ENCODE measurements at places on chromosomes 16 and 17.

- DNase-seq: peak; percentile 44
Observed at GRCh38 chr17:64938925-64939474, 19.7 kb upstream of the LRRC37A3 start.

GRCh38 chr17:45414990-45415881 is 17.4 kb downstream of the ARHGAP27 start:
- no peak for DNase-seq

DNA sequence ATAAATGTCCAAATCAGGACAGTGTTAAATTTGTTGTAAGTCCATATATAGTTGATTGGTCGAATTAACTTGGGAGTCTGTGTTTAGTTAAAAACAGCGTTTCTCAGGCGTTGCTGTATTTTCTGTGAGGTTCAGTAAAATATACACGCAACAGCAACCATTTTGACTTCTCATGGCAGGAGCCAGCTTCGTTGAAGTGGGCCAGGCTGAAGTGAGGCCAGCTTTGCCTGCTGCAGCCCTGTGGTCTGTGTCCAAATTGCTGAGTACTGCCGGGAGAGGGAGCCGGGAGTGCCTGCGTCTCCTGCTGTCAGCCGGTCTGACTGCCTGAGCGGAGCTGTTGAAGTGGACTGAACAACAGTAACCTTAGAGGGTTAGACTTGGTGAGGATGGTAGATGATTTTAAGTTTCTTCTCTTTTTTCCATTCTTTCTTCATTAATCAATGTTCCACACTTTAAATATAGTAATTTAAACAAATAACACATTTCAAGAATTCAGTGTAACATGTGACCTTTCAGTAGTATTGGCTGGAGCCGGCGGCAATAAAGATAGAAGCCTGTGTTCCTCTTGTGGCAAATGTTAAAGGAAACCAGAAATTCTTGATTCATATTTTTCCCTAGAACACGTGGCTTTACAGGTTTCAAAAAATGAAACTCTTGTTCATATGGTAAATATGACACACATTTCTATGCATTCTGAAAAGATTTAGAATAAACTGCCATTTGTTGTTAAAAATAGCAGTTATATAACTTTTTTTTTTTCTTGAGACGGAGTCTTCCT is 37.0 kb upstream of the ZNF750 start:
- no peak for DNase-seq

GRCh38 chr16:81755915-81756614 is 23.0 kb upstream of the PLCG2 start:
- DNase-seq: no peak

DNA sequence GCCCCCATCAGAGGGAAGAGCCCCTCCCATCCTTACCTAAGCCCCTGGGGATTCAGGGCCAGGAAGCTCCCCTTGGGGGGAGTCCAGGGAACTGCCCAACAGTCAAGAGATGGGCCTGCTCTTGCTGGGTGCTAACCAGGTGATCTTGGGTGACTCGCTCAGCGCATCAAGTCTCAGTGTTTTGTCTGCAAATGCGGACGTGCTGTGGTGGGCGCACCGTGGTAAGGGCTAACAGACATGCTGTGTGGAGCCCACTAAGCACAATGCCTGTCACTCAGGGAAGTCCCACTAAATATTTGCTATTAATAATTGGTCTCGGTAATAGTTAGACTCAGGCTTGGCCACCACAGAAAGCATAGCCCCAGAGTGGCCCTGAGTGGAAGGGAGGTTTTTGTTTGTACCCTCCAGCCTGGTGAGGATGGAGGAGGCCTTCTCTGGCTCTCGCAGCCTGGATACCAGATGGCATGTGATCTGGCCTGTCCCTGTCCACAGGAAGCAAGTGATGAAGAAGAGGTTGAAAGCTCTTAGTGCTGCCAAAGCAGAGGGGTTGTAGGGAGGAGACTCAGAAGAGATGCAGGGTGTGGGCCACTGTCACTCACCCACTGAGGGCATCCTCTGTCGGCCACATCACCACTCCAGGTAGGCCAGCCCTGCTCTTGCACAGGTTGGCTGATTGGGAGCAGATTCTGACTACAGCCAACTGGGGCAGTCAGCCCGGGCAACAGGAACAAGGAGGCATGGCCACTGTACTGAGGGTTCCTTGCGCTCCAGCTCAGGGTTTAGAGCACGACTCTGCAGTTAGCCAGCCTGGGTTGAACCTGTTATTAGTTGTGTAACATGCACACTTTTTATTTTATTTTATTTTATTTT is 69.8 kb upstream of the KSR1 start:
- DNase-seq: no peak

DNA sequence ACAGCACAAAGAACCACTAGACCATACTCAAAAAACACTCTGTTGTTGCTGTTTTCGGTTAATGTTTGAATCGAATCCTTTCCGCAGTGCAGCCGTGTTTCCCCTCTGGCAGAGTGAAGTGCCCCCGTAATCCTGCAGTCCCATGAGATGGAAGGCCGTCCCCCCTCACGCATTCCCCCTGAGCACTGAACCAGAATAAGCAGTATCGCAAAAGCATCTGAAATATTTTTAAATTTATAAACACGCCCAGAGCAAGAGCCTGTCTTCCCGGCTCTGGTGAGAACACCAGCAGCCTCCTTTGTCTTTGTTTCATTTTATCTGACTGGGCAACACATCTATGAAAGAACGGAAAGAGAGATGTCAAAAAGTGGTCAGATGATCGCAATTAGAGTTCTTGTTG is 121.0 kb upstream of the ADAMTS18 start:
- no peak for DNase-seq

DNA sequence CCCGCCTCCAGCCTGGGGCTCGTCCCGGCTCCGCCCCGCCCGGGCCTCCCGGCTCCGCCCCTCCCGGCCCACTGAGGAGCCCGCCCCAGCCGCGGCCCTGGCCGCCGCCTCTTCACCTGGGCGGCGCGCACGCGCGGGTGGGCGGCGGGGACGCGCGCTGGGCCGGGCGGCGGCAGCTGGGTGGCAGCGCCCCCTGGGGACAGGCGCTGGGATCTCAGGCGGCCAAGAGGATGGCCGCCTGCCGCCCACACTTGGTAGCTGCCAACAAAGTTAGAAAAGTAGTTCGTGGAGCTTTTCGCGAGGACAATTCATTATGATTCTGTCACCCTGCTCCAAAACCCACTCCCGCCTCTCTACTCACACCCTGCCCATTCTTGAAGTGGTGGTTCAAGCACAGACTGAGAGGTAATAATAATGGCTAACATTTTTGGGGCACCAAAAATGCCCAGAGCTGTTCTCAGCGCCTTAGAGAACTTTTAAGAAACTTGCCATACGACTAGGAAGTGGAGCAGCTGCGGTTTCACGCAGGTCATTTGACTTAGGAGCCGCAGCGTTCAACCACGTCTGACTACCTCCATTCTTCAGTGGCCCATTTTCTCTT is 340 bp upstream of the MYO1D start:
- peak; percentile 90 for DNase-seq

- no peak for DNase-seq
Observed at GRCh38 chr17:32158870-32159585, 16.7 kb downstream of the RHOT1 start.

- no peak for DNase-seq
Observed at GRCh38 chr16:59597269-59597668, 863.2 kb upstream of the GOT2 start.

DNA sequence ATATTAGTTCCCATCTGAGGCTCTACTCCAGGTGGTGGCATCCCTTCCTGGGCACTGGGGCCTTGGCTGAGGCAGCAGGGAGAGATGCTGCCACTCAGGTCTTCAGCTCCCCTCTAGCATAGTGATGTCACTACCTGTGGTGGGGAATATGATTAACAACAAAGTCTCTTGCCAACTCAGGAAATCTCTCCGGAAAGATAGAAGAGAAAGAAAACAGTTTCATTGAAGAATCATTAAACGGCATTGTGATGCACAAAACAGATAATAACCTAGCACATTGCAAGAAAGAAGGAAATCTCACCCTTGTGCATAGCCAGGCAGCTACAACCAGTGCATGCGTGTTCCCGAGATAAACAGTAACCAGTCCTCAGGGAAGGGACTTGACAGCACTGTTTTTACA is 12.2 kb upstream of the ZNF267 start:
- DNase-seq: no peak

- DNase-seq: no peak
Observed at GRCh38 chr17:82678265-82678891, 20.1 kb downstream of the RAB40B start.

DNA sequence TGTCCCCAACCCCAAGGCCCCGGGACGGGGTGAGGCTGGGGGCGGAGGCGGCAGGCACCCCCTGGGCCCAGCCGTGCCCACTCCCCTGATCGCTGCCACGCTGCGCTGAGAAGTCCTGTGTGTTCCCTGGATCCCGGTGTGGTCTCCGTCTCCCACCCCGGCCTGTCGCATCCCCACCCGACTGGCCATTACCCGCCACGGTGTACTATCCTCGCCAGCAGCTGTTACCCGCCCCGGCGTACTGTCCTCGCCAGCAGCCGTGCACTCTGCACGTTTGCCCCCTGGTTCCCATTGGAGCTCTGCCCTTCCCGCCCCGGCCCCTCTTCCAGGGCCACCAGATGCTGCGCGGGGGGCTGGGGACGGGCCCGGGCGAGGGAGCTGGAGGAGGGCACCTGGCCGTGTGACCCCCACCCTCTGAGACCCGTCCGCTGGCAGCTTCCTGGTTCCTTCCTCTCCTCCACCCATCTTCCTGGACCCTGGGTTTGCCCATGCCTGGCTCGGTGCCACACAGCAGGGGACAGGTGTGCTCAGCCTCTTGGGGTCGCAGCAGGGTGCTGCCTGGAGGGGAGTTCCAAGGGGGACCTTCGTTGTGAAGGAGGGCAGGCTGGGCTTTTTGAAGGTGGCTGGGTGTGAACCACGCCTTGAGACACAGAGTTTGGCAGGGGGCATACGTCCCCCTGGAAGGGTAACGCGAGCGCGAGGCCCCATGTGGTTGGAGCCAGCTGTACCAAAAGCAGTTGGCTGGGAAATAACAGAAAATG is 19.7 kb downstream of the BAHCC1 start:
- no peak for DNase-seq

GRCh38 chr17:17565471-17566339 is 25.8 kb downstream of the PEMT start:
- no peak for DNase-seq

GRCh38 chr17:35553310-35553709 is 7.3 kb downstream of the SLFN14 start:
- no peak for DNase-seq

DNA sequence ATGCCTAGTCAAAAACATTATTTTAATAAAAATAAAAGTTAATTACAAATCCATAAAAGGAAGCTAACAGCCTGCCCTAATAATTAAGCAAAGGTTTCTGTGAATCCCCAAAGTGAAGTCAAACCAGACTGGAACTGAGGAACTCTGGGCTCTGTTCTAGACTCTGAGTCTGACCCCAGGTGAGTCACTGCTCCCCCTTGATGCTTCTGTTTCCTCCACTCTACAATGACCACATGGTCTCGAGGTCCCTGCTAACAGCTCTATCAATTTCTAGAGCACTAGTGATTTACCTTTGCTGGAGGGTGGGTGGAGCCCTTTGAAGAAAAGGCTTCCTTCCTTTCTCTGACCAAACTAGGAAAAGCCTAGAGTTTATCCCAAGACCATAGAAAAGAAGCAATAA is 32.4 kb downstream of the XPO6 start:
- DNase-seq: no peak

- peak; percentile 30 for DNase-seq
Observed at GRCh38 chr16:31063843-31064611, 10.0 kb downstream of the ZNF668 start.

GRCh38 chr16:75860326-75861053 is 134.2 kb upstream of the CPHXL start:
- no peak for DNase-seq

DNA sequence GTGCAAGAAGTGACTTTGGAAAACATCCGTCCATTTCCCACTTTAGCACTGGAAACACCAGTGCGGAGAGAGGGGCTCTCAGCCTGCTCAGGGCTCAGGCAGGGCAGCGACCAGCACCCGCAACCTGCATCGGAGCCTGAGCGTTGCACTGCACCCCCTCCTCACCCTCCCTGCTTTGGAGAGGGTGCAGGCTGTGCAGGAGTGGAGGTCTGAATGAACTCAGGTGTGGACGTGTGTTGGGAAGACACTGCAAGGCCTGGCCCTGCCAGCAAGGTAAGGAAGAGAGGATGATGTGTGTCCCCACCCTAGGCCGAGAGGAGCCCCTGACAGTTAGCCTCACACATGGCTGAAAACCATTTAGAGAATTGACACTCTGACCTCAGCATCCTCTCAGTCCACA is 81.8 kb downstream of the NT5M start:
- no peak for DNase-seq
